ENCODE measurements at places on chromosomes 3 and 15. TPM values are rescaled to one million over a fixed set of nuclear protein-coding genes. Genes with fewer than 3 reads are reported as not detected.
A peak's percentile ranks its signal among the peaks of the same experiment; 100 is the strongest.

Gene PLSCR2
- total RNA-seq: 0.83 TPM

Gene MBD4
- total RNA-seq: 15.1 TPM

Gene CHL1
- total RNA-seq: 0.41 TPM

Gene PRTG
- 0.22 TPM for total RNA-seq

Gene IL20RB
- total RNA-seq: 0.31 TPM

Gene CCDC54
- not detected for total RNA-seq

Gene WNT5A
- total RNA-seq: 5.4 TPM

Gene MAP4
- total RNA-seq: 79.6 TPM

Gene C3orf85
- not detected for total RNA-seq

Gene ZNF860
- 0.76 TPM for total RNA-seq

Gene ARRDC4
- total RNA-seq: 15.8 TPM

Gene GOLGA8H
- total RNA-seq: 1.6 TPM

GRCh38 chr15:40595773-40596172 lies 1.7 kb downstream of the KNL1 start:
- H3K27ac ChIP-seq: no peak overlapping the region
- H3K4me1 ChIP-seq: peaks cover 8% of the 10 kb centered on the region
- H3K27me3 ChIP-seq: no peaks in the 10 kb centered on the region
- no peak for DNase-seq
- no peaks in the 10 kb centered on the region for H3K36me3 ChIP-seq

GRCh38 chr15:82647045-82647834 lies at the start of gene CPEB1:
TSS of gene CPEB1 (minus strand) at chr15:82647363. CDS start at chr15:82628459, 18,904 bp downstream.
- no peaks in the 10 kb centered on the region for H3K36me3 ChIP-seq
- peak; percentile 60 for DNase-seq
- H3K4me3 ChIP-seq: peak within 1 kb of the TSS; percentile 48
- H3K27ac ChIP-seq: no peak within 1 kb of the TSS
- peaks cover 8% of the 10 kb centered on the region for H3K4me1 ChIP-seq
- H3K27me3 ChIP-seq: no peaks in the 10 kb centered on the region

DNA sequence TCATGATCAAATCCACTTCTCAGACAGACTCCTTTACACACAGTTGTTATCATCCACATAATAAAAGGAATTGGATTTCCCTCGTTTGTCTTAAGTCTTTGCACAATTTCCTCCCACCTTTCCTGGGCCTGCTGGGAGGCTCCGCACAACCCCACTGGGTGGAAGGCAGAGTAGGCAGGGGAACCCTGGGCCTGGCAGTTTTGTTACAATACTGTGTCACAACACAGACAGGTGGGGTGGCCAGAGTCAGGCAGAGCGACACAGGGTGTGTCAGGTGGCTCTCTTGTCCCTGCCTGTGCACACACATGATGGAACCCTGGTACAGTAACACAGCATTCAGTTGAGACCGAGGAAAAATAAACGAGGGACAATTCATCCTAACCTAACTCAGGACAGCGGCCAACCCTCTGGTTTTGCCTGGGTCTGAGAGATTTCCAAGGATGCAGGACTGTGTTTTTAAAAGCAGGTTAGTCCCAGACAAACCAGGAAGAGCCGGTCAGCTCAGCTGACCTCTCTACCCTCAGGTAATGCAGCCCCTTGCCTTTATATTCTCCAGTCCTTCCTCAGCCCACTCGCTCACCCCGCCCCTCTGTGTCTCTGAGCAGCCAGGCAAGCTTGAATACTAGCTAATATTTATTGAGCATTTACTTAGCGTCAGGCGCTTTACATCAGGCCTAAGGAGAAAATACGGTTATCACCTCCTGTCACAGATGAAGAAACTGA lies 8.8 kb upstream of the FAM174B start:
- no peak overlapping the region for H3K27ac ChIP-seq
- H3K4me3 ChIP-seq: no peak overlapping the region
- H3K36me3 ChIP-seq: no peaks in the 10 kb centered on the region
- no peak for DNase-seq

DNA sequence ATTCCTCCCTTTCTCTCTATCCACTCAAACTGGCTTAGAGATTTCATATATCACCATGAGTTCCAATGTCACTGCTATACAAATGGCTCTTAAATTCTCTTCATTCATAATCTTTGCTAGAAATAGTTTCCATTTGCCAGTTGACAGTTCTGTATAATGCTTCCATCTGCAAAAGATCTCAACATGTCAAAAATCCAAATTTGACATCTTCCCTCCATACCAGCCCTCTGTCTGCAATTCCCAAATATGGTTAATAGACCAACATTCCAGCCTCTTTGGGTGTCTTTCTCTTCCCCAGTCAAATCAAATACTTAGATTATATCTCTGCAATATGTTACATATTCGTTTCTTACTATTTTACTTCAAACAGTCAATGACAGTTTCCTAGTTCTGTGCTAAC lies 64.2 kb upstream of the SERPINI2 start:
- DNase-seq: no peak
- H3K27ac ChIP-seq: no peak overlapping the region
- H3K36me3 ChIP-seq: no peaks in the 10 kb centered on the region
- no peak overlapping the region for H3K4me3 ChIP-seq
- no peaks in the 10 kb centered on the region for H3K4me1 ChIP-seq

GRCh38 chr3:124884474-124885101 lies 2.6 kb downstream of the ITGB5 start:
- no peak overlapping the region for H3K4me3 ChIP-seq
- H3K27ac ChIP-seq: no peak overlapping the region
- H3K4me1 ChIP-seq: no peaks in the 10 kb centered on the region
- H3K27me3 ChIP-seq: no peaks in the 10 kb centered on the region
- no peaks in the 10 kb centered on the region for H3K36me3 ChIP-seq
- DNase-seq: no peak

- no peak for DNase-seq
- no peak overlapping the region for H3K27ac ChIP-seq
- no peaks in the 10 kb centered on the region for H3K4me1 ChIP-seq
- no peak overlapping the region for H3K4me3 ChIP-seq
- no peaks in the 10 kb centered on the region for H3K27me3 ChIP-seq
These were observed 1202.3 kb downstream of the NSUN3 start for GRCh38 chr3:95265129-95265528.

- DNase-seq: no peak
- no peak overlapping the region for H3K4me3 ChIP-seq
- H3K27ac ChIP-seq: no peak overlapping the region
These were observed 444.5 kb downstream of the PLOD2 start for GRCh38 chr3:145716519-145716918.

GRCh38 chr15:32657198-32657883 lies 15.8 kb downstream of the SCG5 start:
- no peak for DNase-seq
- no peaks in the 10 kb centered on the region for H3K36me3 ChIP-seq
- H3K4me3 ChIP-seq: peak overlapping the region; percentile 2
- no peaks in the 10 kb centered on the region for H3K27me3 ChIP-seq
- peaks cover 24% of the 10 kb centered on the region for H3K4me1 ChIP-seq

DNA sequence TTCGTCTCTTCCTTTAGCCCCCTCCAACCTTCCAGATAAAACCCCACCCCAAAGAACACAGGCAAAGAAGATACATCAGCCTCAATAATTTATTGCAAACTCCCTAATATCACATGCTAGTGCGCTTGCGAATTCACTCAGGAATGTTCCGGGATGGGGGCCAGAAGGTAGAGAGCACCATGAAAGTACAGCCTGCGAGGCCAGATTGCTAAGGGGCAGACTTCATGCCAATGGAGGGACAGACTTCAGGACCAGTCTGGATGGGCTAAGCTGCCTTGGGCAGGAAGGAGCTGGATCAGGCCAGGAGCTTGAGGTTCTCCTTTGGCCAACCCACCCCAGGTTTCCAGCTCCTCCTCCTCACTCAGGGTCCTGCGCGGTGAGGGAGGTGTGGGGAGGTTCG lies 13.4 kb downstream of the CIDEC start:
- no peaks in the 10 kb centered on the region for H3K36me3 ChIP-seq
- H3K4me3 ChIP-seq: no peak overlapping the region
- H3K4me1 ChIP-seq: no peaks in the 10 kb centered on the region
- DNase-seq: no peak
- no peak overlapping the region for H3K27ac ChIP-seq

- DNase-seq: no peak
- no peaks in the 10 kb centered on the region for H3K4me1 ChIP-seq
- H3K4me3 ChIP-seq: no peak overlapping the region
- no peaks in the 10 kb centered on the region for H3K36me3 ChIP-seq
These were observed 39.6 kb downstream of the DPH6 start for GRCh38 chr15:35506272-35506870.

GRCh38 chr3:194469977-194470376 lies 16.8 kb downstream of the ATP13A3 start:
- DNase-seq: no peak
- no peak overlapping the region for H3K4me3 ChIP-seq
- H3K36me3 ChIP-seq: no peaks in the 10 kb centered on the region
- H3K27me3 ChIP-seq: no peaks in the 10 kb centered on the region
- no peak overlapping the region for H3K27ac ChIP-seq

DNA sequence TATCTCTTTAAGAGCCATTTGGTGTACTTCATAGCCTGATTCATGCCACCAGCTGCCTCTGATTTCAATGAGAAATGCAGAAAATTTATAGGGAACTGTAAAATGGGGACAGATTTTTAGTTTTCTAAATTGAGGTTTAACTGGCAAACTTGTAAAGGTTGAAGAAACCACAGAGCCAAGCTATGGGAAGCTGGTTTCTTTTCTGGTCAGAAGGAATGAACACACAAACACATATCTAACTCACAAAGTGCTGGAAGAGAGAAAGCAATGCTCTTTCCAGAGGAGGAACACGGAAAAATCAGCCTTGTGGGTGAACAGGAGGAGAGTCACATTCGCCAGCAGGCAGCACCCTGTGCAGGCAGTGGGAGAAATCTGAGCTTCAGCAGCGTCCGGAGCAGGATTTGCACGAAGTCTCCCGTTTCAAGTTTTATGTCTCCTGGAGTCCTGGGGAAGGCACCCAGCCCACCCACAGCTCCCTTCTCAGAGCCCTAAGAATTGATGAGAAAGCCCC lies 481 bp downstream of the MASP1 start:
- H3K27ac ChIP-seq: no peak overlapping the region
- H3K4me3 ChIP-seq: no peak overlapping the region
- no peaks in the 10 kb centered on the region for H3K36me3 ChIP-seq
- no peaks in the 10 kb centered on the region for H3K4me1 ChIP-seq

- H3K36me3 ChIP-seq: no peaks in the 10 kb centered on the region
- peaks cover 5% of the 10 kb centered on the region for H3K4me1 ChIP-seq
- no peak for DNase-seq
- H3K27ac ChIP-seq: no peak overlapping the region
These were observed 98.9 kb upstream of the MME start for GRCh38 chr3:154981201-154981600.

- peak overlapping the region; percentile 40 for H3K4me3 ChIP-seq
- no peaks in the 10 kb centered on the region for H3K36me3 ChIP-seq
- peak; percentile 27 for DNase-seq
- H3K27ac ChIP-seq: no peak overlapping the region
- no peaks in the 10 kb centered on the region for H3K27me3 ChIP-seq
These were observed 1.3 kb downstream of the FAM43A start for GRCh38 chr3:194686816-194687637.

DNA sequence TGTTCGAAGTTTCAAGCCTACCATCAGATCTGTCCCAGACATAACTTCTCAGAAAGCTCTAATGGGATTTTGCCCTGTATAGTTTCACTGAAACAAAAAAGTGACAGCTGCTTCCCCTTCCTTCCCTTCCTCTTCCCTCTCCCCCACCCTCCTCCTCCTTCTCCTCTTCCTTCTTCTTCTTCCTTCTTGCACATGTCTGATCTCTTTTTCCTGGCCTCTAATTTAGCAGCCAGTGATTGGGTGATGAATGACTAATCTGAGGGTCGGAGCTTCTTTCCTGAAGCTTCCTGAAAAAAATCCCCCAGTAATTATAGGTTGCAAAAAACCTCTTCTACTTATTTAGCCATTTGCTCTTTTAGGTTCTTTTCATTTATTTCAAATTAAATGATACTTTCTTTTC lies 168.7 kb downstream of the POTEB3 start:
- DNase-seq: no peak
- no peak overlapping the region for H3K27ac ChIP-seq
- peaks cover 5% of the 10 kb centered on the region for H3K27me3 ChIP-seq
- H3K36me3 ChIP-seq: no peaks in the 10 kb centered on the region

- H3K27me3 ChIP-seq: no peaks in the 10 kb centered on the region
- H3K4me1 ChIP-seq: no peaks in the 10 kb centered on the region
- H3K4me3 ChIP-seq: no peak overlapping the region
- H3K36me3 ChIP-seq: no peaks in the 10 kb centered on the region
These were observed 39.6 kb downstream of the KBTBD12 start for GRCh38 chr3:127954640-127955039.

- H3K36me3 ChIP-seq: no peaks in the 10 kb centered on the region
- H3K27ac ChIP-seq: no peak overlapping the region
- no peaks in the 10 kb centered on the region for H3K4me1 ChIP-seq
- H3K27me3 ChIP-seq: no peaks in the 10 kb centered on the region
These were observed 74.3 kb downstream of the ABTB1 start for GRCh38 chr3:127747066-127747465.

- H3K27ac ChIP-seq: no peak overlapping the region
- H3K4me1 ChIP-seq: no peaks in the 10 kb centered on the region
- no peaks in the 10 kb centered on the region for H3K36me3 ChIP-seq
- H3K4me3 ChIP-seq: no peak overlapping the region
- no peaks in the 10 kb centered on the region for H3K27me3 ChIP-seq
These were observed 346.2 kb downstream of the SLC9A9 start for GRCh38 chr3:143502081-143502480.

GRCh38 chr3:13786811-13787210 lies 93.1 kb downstream of the WNT7A start:
- no peak overlapping the region for H3K4me3 ChIP-seq
- no peaks in the 10 kb centered on the region for H3K4me1 ChIP-seq
- no peak overlapping the region for H3K27ac ChIP-seq
- H3K36me3 ChIP-seq: no peaks in the 10 kb centered on the region
- DNase-seq: no peak

DNA sequence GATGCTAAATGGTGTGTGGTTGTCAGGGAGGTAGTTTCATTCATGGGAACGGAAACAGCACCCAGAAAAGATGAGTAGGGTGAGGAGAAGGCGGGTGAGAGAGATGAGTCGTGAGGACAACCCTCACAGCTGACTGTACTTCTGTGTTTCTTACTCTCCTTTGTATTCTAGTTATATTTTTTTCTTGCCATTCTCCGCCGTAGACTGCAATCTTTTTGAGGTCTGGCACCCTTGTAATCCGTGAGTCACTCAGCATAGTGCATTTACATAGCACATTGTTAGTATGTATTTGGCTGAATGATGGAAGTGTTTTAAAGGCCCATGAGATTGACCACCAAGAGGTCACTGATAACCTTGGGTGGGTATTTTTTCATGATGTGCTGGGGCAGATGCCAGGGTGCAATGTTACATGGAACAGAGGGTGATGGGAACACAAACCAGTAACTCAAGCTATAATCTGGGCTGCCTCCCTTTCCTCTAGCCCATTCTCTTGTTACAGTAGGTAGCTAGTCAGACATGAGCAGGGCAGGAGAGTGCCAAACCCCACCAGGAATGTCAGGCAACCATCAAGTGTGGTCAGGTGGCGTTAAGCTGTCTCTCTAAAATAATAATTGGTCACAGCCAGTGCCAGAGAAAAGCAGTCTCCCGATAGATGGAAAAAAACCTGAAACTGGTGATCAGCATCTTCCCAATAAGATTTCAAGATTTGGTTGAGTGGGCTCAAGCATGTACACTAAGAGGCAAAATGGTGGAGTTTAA lies 18.8 kb upstream of the DGKG start:
- H3K4me3 ChIP-seq: no peak overlapping the region
- H3K4me1 ChIP-seq: peaks cover 4% of the 10 kb centered on the region
- no peak for DNase-seq
- H3K27me3 ChIP-seq: no peaks in the 10 kb centered on the region

GRCh38 chr3:177150970-177151627 lies 46.2 kb downstream of the TBL1XR1 start:
- no peak overlapping the region for H3K27ac ChIP-seq
- no peaks in the 10 kb centered on the region for H3K36me3 ChIP-seq
- no peak for DNase-seq
- no peaks in the 10 kb centered on the region for H3K27me3 ChIP-seq
- H3K4me1 ChIP-seq: peaks cover 35% of the 10 kb centered on the region

GRCh38 chr3:149276619-149277018 lies 55.0 kb upstream of the CP start:
- no peaks in the 10 kb centered on the region for H3K36me3 ChIP-seq
- H3K4me1 ChIP-seq: peaks cover 22% of the 10 kb centered on the region
- DNase-seq: no peak
- H3K27ac ChIP-seq: peak overlapping the region; percentile 50
